ENCODE measurements at places on chromosomes 6 and 20.

- DNase-seq: no peak
Observed at GRCh38 chr6:93721386-93722048, 302.2 kb upstream of the EPHA7 start.

DNA sequence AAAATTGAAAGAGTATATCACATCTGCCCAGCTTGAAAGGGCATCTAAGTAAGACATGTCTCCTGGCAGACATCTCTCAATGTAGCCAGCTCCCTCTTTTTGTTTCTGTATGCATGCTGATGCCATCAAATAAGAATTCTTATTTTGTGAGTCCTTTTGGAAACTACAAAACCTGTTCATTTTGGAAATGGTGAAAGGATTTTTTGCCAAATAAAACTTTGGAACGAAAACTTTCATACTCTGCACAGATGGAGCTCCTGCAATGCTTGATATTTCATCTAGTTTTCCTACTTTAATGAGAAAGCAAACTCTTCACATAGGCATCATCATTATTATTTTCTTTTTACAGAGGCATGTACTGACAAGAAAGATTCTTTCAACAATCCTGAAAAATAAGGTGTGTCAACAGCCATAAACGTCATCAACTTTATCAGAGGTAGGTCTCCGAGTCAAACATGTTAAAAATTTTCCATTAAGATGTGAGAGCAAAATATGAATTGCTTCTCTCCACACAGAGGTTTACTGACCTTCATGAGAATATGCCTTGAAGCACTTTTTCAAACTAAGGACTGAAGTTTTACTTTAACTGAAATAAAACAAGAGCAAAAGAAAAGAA lies 26.2 kb upstream of the CMTR1 start:
- no peak for DNase-seq

GRCh38 chr6:129860908-129861665 lies at the start of gene TMEM244:
TMEM244 (minus strand) TSS chr6:129861315; CDS start chr6:129861188, 127 bp downstream.
- DNase-seq: no peak

- no peak for DNase-seq
Observed at GRCh38 chr6:52616059-52616690, 39.3 kb upstream of the TRAM2 start.

DNA sequence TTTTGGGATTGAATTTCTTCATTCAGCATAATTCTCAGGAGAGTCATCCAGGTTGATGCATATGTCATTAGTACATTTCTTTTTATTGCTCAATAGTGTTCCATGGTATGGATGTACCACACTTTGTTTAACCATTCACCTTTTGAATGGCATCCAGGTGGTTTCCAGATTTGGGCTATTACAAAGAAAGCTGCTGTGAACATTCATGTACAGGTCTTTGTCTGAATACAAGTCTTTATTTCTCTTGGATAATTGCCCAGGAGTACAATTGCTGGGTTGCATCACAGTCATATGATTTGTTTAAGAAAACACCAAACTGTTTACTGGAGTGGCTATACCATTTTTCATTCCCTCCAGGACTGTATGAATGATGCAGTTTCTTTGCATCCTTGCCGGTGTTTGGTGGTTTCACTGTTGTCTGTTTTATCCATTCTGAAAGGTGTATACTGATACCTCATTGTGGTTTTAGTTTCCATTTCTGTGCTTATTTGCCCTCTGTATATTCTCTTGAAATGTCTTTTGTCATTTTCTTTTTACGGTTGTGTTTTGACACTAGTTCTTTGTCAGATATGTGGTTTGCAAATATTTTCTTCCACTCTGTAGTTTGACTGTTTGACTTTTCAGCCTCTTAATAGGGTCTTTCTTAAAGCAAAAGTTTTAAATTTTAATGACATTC lies 8.8 kb downstream of the CDKAL1 start:
- DNase-seq: no peak

DNA sequence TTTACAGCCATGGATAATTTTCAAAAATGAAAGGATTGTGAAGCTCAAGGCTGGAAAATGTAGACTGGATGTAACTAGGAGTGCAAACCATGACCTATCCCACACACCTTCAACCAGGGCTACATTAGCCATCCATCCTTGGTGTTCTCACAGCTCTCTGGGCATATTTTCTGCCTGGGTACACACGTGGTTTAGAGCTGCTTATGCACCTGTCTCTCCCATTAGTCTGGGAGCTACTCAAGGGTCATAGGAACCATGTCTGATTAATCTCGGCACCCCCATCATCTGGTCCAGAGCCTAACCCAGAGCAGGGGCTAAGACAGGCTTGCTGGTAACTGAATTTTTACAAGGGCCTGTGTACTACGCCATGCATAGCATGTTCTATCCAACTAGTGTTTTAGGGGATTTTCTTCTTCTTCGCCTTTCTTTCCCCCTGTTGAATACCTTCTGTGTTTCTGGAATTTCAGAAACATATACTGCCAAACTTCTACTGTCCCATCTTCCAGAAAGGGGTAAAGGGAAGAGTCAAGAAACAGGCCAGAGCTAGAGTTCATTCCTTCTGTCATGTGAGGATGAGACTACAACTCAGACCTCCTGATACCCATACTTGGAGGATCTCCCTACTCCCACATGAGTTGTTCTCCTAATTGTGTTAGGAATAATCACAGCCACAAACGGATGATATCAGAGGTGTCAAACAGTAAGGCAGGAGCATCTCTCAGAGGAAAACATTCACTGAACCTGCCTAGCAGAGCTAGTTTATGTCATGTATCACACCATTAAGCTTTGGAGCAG lies 25.4 kb upstream of the FAM83C start:
- no peak for DNase-seq

DNA sequence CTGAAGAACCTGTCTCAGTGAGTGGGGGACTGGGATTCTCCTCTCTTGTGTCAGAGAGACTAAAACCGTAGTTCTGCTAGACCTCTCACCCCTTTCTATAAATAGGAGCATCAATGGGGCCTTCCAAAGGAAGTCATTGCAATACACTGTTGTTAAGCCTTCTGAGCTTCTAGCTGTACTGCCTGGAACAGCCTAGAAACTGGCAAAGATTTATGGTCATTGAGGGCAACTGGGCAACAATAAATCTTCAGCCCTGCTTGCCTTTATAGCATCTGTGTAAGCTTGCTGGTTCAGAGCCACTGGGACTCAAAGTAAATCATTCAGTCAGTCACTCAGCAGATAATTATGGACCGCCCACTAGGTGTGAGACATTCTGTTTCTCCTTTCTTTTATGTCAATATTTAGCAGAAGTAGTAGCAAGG lies 53.2 kb downstream of the PPP1R14C start:
- no peak for DNase-seq
